ENCODE measurements at places on chromosomes 5 and 9.
A peak's percentile ranks its signal among the peaks of the same experiment; 100 is the strongest.

DNA sequence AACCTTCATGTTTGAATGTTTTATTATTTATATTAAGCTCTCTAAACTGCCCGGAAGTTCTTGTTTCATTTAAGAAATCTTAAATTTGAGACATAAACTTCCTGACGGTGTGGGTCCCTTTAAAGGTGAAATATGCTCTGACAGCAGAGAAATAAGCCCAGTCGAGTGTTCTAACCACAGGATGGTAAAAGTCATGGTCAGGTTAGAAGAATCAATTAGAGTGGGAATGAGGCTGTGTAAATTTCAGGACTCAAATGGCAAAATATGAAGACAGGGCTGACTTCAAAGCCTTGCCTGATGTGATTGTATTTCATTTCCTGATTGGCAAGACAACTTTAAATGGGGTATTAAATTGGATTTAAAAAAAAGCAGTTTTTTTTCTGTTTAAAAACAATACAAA is 432.9 kb upstream of the BRINP1 start:
- DNase-seq = no peak

DNA sequence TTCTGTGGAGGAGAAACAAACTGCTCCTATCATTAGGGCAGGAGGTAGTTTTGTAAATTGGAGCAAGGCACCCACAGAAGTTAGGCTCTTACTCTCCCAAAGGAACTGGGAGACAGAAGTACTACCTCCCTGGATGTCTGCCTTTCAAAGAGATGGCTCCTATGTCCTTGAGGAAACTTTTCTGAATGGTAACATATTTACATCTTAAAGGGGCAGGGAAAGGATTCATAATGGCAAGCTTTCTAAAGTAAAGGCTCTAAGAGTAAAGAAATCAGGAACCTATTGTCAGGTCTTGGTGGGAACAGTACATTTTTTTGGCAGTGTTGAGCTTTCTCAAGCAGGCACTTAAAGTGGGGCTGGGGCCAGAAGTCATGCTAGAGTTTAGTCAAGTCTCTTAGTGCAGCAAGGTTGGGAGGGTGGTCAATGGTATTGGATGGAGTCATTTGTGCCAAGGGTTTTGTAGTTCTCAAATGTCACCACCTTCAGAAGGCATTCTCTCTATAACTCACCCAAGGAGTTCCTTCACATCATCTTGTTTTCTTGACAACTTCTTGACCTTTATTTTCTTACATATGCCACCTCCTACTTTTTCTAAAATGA is 26.3 kb upstream of the NDFIP1 start:
- DNase-seq = no peak

DNA sequence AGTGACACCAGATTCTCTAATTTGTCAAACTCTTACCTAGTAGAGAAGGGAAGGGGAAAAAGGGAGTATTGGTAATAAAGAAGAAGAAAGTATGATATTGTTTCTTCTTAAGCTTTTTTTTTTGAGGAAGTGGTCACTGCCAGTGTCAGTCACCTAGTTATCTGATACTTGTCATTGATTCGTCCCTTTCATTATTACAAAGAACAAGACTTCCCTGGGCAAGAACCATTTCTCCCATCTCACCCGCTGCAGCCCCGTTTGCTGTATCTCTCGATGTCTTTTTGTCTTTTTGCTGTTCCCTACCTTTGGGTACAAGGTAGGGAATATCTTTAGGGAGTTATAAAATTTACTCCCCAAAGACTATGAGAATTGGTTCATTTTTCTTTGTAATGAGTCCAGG is 249.0 kb downstream of the ARHGAP26 start:
- DNase-seq = no peak

- no peak for DNase-seq
Measured at GRCh38 chr5:76274571-76274970, 128.5 kb upstream of the IQGAP2 start.

- peak; percentile 18 for DNase-seq
Measured at GRCh38 chr9:36862206-36863145, 171.6 kb downstream of the PAX5 start.

DNA sequence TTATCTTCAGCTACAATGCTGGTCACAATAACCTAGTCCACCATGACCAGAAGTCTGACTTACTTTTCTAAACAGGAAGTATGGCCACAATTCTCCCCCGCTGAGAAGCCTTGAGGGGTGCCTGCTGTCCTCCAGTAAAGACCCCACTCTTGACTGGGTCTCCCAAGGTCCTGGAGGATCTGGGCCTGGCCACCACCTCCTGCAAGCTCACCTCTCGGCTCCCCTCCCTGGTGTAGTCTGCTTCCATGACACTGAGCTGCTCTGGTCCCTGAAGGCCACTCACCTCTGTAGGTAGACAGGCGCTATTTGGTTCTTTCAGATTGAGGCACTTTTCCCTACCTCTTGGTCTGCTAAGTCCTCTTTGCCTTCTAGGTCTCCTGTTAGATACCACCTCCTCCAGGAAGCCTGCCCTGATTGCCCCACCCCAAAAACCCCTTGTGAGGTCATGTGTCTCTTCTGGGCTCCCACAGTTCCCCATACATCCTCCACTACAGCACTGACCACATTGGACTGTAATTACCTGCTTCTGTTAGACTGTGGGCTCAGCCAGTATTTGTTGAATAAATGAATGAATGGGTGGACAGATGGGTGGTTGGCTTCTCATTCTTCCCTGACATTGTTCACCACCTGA is 62.6 kb upstream of the IER5L start:
- no peak for DNase-seq

DNA sequence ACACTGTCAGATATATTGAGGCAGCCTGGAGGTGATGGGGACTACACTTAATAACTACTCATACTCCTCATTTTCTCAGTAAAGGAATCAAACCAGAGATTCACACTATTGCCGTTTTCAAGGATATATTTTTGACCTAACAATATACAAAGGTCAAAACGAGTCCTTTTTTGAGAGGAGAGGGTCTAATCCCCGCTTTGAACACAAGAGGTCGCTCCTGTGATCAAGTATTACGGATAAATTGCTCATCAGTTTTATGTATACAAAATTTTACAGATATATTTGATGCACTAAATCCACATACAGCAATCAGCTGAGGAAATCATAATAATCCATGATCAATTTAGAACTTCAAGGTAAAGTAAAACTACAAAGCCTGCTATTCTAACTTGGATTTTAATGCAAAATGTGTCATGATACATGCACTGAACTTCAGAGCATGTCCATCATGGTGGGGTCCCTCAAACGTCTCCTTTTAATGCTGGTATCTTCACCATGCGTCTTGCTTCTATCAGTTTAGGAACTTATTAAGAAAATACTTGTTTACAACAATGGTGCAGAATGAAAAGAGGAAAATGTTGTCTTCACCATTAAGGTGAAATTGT is 2.5 kb upstream of the ISL1 start:
- DNase-seq = peak; percentile 42

DNA sequence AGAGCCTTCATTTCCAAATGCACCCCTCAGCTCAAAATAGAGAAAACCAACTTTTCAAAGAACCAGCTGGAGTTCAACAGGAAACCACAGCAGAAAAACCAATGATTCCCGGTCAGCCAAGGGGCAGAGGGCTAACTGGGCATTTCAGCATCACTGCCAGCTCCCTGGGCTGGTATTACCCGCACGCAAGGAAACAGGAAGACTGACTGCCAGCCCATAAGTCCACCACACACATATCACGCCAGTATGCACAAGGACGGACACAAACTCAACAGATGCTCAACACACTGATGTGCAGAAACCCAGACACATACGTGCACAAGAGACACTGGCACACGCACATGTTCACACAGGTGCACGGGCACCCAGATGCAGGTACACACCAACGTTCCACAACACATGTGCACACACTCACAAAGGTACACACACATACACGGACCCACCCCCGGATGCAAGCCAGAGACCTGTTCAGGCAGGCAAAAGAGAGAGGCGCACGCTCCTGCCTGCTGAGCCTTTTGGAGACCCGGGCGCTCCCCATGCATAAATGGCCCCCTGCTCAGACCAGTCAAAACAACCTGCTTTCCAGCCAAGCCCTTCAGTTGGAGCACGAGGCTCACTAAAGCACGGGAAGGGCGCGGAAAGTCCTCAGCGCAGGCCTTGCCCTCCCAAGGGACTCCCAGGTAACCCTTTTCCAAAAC is 2.1 kb downstream of the ADAMTS2 start:
- DNase-seq = no peak

- DNase-seq = no peak
Measured at GRCh38 chr9:87428659-87429058, 69.0 kb upstream of the DAPK1 start.

DNA sequence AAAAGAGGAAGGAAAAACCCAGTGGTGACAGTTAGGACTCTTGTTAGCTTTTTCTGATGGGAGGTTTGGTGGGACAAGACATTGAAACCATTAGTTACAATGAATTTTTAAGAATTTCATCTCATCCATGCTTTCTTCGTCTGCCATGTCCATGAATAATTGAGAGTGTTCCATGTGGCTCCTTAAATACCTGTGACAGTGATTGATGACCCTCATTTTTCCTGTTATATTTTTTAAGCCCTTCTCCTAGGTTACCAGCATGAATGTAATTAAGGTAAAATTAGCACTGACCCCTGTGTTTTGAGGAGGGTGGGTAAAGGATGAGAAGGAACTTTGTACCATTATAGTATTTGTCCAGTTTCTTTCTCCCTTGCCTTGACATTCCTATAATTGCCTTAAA is 23.5 kb upstream of the PHF2 start:
- no peak for DNase-seq

DNA sequence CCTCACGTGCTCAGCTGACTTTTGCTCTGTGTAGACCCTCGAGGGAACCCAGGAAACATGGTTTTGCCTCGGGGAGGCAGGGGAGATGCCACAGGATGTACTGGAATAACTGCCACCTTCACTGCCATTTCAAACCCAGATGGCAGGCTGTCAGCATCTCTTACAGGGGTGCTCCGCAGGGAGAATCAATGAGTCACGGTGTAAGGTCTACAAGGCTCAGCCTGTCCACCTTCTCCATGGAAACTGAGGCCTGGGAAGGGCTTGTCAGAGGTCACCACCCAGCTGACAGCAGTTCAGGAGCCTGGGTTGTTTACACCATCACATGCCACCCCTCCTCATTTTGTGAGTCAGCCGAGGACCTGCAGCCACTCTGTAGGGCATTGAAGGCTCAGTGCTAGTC is 30.8 kb downstream of the DAB2IP start:
- DNase-seq = no peak

DNA sequence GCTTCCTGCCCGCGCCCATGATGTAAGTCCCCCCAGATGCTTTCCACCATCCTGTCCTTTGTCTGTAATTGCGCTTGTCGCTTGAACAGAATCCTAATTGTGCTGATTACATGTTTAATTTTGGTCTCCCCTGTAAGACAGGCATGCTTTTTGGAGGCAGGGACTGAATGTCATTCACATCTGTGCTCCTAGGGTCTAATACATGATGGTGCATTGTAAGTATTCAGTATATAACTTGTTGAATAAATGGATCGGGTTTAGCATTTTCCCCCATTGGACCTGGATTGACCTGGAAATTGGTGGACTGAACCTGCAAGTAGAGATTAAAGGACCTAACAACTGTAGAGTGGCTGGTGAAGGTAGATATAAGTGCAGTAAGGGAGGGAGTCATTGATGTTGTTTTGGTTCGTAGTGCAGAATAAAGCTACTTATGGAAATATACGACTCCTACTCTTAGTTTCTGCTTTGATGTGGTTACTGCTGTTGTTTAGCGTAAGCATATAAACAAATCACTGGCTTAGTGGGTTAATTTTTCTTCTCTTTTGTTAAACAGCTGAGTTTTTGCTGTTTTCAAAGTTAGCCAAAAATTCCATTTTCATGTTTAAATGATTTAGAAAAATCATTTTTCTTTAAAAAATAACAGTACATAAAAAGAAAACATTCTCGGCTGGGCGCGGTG is 57.3 kb downstream of the TRIO start:
- peak; percentile 25 for DNase-seq

GRCh38 chr5:99089822-99090549 is 161.2 kb upstream of the CHD1 start:
- no peak for DNase-seq

GRCh38 chr5:173868096-173868880 is 19.9 kb upstream of the CPEB4 start:
- no peak for DNase-seq

- no peak for DNase-seq
Measured at GRCh38 chr9:7636838-7637467, 162.6 kb downstream of the DMAC1 start.

GRCh38 chr9:114720086-114720676 is 38.2 kb upstream of the TEX48 start:
- DNase-seq = no peak
